ENCODE measurements at places on chromosomes 1 and 21.

DNA sequence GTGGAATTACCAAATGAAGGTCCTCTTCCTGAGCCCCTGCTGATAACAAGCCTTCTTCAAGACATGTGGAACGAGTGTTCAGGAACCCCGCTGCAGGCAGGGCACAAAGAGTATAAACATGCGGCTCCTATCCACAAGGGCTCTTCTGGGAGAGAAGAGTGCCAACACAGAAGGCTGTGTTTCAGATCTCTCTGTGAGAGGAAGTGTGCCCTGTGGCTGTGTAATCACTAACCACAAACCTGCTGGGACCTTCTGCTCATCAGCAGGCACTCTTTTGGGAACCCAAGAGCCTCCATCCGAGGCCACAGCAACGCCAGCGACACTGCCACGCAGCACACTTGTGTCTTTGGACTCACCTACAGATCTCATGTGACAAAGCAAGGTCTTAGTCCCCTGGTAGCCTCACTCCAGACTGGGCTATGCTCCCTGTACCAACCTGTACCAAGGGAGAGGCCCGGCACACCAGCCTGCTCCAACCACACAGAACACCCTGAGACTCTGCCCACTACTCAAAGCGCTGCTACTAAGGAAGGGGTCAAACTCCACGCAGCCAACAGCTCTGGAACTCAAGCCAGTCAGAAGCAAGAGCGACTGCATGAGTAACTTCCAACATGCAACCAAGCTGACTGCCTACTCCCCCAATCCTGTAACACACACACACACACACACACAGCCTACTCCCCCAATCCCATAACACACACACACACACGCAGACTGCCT, 7.8 kb downstream of the PTTG1IP start:
- DNase-seq, result no peak

- DNase-seq, result peak; percentile 27
Observed at GRCh38 chr1:187655104-187655503, 826.4 kb downstream of the PLA2G4A start.

DNA sequence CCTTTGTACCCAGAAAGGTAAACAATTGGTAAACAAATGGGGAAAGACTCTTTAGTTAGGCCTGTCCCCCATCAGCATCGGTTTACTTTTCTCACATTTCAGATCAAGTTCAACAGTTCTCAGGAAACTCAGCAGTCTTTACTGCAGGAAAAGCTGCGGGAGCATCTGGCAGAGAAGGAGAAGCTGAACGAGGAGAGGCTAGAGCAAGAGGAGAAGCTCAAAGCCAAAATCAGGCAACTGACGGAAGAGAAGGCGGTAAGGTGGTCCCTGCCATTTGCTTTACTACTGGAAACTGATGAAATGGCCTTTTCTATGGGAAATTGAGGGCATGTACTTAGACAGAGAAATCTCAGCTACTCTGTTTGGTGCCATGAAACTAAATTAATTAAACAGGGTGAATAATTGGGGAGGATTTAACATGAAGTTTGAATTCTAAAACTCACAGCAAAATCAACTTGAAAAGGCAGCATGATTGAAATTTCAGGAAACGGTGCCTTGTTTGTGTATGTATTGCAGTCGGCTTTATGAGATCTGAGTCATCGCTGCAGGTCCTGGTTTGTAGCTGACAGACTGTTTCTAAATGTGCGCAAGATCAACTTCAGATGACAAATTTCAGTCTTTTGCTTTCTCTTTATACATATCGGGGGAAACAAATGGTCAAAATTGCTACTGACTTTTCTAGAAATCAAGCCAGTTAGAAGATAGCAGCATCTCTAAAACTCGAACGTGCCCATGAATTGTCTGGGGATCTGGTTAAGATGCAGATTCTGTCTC, 67.9 kb upstream of the EFHD2 start:
- peak; percentile 18 for DNase-seq

- DNase-seq, result peak; percentile 34
Observed at GRCh38 chr1:209531006-209531405, 52.5 kb upstream of the CAMK1G start.

GRCh38 chr1:74791491-74791890, 58.5 kb downstream of the TYW3 start:
- no peak for DNase-seq

GRCh38 chr1:154479764-154480421, 22.1 kb upstream of the TDRD10 start:
- DNase-seq, result peak; percentile 91

- DNase-seq, result peak; percentile 31
Observed at GRCh38 chr1:10776190-10776905, 20.1 kb downstream of the CASZ1 start.

DNA sequence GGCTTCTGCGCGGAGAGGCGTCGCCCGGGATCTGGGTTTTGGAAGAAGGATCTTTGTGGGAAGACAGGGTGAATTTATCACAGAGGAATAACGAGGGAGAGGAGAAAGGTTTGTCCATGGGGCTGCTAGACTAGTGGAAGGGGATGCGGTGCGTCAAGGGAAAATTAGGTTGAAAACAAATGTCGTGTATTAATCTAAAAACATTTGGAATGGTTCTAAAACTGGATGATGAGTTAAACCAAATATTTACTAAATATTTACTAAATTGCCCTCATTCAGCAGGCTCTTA, 647 bp downstream of the RO60 start:
- no peak for DNase-seq

- DNase-seq, result no peak
Observed at GRCh38 chr1:221448585-221449175, 293.2 kb downstream of the DUSP10 start.

DNA sequence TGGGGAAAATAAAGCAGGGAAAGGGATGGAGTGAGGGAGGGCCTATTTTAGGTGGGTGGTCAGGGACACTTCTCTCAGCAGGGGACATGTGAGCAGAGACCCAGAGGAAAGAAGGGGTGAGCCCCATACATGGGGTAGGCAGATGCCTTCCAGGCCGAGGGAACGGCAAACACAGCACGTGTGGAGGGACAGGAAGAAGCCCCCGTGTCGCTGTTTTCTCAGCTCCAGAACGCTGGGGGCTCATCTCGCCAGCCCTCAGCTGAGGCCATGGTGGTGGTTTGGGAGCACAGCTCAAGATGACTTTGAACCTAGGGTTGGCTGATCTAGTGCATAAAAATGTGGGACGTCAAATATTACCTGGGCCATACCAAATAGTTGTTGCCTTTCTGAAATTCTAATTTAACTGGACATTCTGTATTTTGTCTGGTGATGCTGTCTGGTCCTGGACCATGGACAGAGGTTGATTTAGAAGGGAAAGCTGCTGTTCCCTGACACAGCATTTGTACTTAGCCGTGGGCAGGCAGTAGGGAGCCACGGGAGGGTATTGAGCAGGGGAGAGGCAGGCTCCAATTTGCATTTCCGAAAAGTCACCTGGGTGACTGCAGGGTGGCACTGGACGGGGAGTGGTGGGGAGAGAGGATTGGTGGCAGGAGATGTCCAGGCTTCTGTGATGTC, 53.1 kb upstream of the RUNX3 start:
- no peak for DNase-seq

DNA sequence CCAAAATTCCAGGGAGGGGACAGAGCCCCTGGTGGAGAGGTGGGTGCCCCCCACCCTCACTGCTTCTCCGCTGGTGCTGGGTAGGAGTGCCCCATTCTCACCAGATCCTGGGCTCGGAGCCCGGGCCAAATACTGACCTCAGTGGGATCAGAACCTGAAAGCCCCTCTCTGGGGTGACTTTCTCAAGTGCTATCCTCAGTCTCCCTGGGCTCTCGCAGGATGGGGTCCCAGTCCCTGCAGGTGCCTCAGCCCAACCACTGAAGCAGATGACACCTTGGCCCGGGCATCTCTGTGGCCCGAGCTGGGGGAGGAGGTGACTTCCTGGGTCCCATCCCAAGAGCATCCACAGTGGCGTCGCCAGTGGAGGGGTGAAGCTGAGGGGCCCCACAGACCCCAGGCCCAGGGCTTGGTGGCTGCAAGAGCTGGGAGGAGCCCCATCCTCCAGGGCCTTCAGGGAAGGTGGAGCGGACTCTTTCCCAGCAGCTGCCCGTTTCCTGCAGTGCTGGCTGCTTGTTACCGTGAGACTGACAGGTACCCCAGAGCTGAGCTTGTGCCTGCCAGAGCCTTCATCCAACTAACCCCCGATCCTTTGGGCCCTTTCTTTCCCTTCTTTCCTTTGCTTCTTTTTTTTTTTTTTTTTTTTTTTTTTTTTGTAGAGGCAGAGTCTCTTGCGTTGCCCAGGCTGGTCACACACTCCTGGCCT, 3.9 kb upstream of the FNDC10 start:
- peak; percentile 33 for DNase-seq

GRCh38 chr1:172085317-172085716, 244.0 kb downstream of the DNM3 start:
- no peak for DNase-seq

DNA sequence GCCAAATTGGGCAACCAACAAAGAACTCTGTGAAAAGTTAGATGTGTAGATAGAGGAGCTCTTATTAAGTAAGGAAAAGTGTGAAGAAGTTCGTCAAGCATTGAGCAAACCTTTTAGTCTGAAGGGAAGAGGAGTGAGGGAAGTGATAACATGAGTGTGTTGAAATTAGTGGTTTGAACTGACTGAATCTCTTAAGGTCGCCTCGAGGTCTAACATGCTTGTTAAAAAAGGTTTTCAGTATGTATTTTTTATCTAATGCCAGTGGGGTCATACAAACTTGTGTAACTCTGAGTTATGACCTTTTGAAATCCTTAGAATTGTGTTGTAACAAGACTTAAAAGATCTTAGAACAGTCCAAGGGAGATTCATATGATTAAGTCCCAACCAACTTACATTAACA, 34.1 kb downstream of the SOAT1 start:
- no peak for DNase-seq

GRCh38 chr1:54429838-54430237, 23.6 kb upstream of the SSBP3 start:
- DNase-seq, result no peak

GRCh38 chr1:218845589-218845988, 328.1 kb upstream of the LYPLAL1 start:
- DNase-seq, result no peak

- DNase-seq, result no peak
Observed at GRCh38 chr1:119556423-119556822, 49.4 kb downstream of the HSD3B1 start.

DNA sequence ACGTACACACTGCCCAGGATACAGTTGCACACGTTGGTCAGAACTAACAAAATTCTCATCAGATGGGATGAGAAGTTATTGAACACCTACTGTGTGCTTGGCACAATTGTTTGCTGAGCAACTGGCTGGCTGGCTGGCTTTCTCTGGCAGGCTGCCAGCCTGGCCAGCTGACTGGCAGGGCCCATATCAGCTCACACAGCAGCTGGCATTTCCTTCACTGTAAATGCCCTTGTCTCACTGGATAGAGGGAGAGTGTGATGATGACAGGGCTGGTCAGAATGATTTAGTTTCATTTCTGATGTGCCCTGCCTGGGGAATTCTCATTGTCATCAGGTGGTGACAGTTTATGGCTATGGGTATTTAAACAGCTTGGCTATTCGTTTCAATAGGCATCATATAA, 15.8 kb downstream of the CAMK2N1 start:
- peak; percentile 82 for DNase-seq

DNA sequence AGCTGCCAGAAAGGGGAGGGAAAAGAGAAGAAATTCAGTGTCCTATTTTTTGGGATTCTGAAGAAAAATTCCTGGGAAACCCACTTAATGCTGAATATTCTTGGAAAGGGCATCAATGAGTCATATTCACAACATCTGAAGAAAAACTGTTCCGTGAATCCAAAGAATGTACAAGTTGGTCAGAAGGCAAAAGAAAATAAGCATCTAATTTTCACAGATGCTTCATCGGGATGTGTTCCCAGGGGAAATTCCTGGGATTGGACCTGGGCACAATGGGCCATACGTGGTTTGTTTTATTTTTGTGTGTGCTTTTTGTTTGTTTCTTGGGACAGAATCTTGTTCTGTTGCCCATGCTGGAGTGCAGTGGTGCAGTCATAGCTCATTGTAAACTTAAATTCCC, 112.2 kb downstream of the MAP3K21 start:
- no peak for DNase-seq

DNA sequence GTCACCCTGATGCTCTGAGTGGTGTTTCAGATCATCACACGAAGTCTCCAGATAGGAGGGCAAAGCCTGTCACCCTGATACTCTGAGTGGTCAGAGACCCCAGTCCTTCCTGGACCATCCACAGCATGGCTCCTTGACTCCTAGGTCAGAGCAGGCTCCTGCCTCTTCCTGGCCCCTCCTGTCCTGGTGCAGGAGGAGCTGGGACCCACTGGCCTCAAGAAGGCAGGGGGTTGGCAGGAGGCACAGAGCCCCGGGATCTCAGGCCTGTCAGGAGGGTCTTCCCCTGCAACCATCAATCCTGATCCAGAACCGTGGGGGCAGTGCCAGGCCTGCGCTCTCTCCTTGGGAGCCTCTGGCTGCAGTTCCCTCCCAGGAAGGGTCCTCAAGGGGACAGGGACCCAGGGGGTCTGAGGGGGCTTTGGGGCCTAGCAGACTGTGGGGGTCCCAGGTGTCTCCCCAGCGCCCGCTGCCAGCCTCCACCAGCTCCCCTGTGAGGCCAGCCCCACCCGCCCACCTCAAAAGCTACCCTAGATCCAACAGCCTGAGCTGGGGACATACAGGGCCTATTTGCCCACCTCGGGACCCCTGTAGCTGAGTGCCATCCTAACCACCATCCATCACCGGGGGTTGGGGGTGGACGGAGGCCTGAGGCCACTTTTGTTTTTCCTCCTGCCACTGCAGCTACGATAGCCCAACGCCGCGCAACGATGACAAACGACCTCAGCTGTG, 27.5 kb downstream of the COL6A1 start:
- DNase-seq, result no peak

GRCh38 chr1:88216441-88216840, 467.6 kb upstream of the PKN2 start:
- DNase-seq, result peak; percentile 40

GRCh38 chr1:20840731-20841130, 53.6 kb upstream of the HP1BP3 start:
- DNase-seq, result no peak

GRCh38 chr1:167273027-167273800, 52.5 kb downstream of the POU2F1 start:
- no peak for DNase-seq
